ENCODE measurements at places on chromosomes 7 and 10.

DNA sequence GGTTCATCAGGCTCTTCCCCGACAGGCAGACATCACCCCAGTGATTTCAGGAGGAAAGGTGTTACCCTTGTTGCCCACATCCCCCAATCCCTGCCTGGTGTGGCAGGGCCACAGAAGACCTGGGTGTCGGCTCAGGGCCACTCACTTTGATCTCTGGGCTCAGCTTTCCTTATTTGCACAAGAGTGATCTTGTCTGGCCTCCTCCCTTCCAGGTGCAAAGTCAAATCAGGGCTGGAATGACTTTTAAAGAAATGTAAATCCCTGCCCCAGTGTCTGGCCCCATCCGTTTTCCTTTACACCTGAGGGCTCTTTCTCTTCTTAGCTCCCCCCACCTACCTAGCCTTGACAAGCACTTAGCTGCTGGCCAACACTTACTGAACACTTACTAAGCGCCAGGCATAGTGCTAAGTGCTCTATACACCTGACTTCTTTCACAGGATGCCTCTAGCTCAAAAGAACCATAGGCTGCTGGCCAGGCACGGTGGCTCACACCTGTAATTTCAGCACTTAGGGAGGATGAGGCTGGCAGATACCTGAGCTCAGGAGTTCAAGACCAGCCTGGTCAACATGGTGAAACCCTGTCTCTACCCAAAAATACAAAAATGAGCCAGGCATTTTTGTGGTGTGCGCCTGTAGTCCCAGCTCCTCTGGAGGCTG, 979 bp upstream of the NODAL start:
- DNase-seq = peak; percentile 92

DNA sequence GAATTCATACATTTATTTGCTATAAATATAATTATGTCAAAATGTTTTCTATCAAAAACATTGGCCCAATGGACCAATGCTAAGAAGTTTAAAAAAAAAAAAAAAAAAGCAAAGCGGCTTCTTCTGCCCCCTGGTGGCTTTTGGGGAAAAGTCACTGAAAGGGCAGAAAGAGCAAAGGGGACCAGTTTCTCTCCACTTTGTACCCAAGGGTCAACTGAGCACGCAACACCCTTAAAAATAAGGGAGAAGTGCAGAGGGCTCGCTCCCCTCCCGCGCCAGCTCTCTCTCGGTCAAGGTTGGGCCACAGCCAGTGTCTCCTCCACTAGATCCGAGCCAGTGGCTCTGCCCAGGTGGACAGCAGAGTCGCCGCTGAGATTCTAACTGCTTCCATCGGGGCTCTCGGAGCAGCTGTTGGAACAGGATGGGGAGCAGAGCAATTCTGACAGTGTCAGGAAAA, 136.4 kb upstream of the FGFR2 start:
- no peak for DNase-seq

DNA sequence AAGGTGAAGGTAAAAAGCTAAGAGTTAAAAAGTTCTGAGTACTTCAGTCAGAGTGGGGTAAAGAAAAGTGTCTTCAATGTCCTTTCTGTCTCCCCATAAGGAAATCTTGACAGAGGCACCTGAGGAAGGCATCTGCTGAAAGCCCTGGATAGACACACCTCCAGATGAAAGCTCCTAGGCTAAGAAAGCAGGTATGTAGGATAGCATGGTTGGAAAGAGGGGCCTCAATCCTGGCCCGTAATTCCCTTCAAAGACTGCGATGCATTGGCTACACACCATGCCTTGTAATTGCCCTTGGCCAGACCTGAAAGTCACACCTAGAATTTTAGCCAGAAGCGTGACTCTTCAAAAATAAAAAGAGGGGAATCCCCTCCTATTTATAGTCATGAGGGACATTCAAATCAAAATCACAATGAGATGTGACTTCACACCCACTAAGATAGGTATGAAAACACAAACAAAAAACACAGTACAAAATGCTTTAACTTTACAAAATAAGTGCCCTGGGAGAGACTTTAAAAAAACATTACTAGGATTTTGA, 809.7 kb downstream of the IPMK start:
- DNase-seq = no peak

DNA sequence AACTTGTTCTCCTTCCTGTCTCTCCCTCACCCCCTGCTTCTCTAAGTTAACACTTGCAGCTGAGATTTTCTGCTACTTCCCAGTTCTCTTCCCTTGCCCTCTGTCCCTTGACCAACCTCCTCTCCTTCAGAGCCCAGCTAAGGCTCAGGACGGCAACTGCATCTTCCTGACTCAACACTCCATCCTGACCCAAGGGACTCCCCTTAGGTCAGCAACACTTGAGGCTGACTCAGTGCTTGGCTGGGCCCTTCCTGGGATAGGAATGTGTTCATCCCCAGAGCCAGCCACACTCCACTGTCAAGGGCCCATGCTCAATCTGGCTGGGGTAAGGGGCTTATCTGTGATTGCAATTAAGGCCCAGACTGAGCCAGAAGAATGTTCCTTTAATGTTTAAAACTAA, 3.4 kb downstream of the CALHM2 start:
- no peak for DNase-seq

GRCh38 chr7:135833642-135834041, 85.0 kb upstream of the FAM180A start:
- no peak for DNase-seq

- no peak for DNase-seq
These were observed 6.9 kb upstream of the SUN1 start for GRCh38 chr7:825386-825785.

- DNase-seq = peak; percentile 62
These were observed 1.6 kb downstream of the SGMS1 start for GRCh38 chr10:50621968-50622705.

DNA sequence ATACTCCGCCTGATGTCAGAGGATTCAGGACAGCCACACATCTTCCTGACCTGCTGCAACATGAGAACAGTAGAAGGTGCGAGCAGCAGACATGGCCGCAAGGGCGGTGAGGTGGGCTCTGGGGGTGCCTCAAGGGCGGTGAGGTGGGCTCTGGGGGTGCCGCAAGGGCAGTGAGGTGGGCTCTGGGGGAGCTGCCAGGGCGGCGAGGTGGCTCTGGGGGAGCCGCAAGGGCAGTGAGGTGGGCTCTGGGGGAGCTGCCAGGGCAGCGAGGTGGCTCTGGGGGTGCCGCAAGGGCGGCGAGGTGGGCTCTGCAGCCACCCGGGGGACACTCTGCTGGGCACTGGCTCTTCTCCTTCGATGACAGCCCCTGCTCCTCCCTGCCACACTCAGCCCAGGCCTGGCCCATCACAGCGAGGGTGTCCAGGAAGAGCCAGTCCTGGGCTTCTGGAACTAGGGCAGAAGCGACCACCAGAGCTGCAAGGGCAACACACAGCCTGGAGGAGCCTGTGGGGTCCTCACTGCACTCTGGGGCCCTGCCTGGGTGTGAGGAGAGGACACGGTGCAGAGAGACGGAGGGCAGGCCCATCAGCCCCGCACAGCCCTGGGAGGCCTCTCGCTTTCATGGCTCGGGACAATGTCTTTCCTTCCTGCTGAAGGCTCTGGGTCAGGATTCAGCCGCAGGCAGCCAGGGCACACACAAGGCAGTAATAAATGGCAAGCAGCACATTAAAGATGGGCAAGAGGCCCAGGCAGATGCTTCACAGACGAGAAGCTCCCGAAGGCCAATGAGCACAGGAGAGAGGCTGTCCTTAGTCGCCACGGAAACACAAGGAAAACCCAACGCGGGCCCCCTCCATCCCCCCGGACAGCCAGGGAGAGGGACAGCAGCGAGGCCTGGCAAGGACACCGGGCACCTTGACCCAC, 42.5 kb downstream of the STK32C start:
- no peak for DNase-seq

DNA sequence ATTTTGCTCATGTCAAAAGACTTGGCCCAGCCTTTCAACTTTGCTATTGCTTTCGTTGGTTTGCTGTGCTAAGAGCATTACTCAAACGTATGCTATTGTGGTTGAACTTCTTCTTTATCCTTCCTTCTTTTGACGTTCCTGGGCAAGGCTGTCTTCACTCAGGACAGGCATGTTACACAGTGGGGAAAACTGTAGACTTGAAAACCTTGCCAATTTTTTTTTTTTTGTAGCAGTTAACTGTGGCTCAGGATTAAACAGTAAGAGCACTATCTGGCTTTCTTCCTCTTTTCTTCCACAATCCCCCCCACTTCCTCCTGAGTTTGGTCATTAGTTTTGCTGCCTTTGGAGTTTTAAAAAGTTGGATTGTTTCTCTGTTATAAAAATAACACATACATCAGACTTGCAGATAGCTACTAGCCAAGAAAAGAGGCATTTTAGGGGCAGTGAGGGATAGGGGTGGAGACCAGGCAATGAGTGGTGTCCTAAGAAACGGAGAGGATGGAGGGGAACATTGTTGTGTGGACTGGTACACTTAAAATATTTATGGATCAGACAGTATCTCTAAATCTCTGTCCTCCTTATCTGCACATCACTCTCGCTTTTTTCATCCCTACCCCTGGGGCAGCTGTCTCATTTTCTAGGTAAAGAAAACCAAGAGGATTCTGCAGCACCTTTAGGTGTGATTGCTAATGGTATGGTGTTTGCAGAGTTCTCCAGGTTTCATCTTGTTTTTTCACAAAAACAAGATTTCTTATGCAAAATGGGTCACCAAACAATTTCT, 181.7 kb downstream of the LRMDA start:
- DNase-seq = no peak

GRCh38 chr10:126945351-126946030, 40.3 kb downstream of the DOCK1 start:
- DNase-seq = no peak

DNA sequence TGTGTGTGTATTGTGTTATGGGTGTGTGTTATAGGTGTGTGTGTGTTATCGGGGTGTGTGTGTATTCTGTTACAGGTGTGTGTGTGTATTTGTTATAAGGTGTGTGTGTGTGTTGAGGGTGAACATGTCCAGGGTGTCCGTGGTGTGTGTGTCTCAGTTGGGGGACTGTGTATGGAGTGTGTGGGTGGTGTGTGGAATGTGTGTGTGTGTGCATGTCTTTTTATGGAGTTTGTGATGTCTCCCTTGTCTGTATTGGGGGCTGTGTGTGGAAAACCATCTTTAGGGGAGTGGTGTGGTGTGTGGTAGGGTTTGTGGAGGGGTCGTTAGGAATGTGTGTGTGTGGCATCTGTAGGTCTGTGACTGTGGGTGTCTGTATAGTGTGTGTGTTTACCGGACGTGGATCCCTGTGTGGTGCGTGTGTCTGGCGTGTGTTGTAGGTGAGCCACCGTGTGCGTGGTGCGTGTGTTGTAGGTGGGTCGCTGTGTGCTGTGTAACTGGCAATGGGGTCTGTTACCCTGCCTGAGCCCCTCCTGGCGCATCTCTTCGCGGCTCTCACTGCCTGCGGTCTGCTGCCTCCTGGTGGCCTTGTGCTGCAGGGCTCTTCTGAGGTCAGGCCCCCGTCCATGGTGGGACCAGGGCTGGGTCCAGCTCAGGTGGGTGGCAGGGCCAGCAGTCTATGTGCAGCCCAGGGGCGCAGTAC, 61.7 kb downstream of the PALD1 start:
- peak; percentile 70 for DNase-seq

- no peak for DNase-seq
These were observed 10.9 kb downstream of the NUB1 start for GRCh38 chr7:151352512-151352911.

All from H9 (cell line).